ENCODE measurements at places on chromosomes 11 and 22. TPM values are rescaled to one million over a fixed set of nuclear protein-coding genes. Genes with fewer than 3 reads are reported as not detected.

DNA sequence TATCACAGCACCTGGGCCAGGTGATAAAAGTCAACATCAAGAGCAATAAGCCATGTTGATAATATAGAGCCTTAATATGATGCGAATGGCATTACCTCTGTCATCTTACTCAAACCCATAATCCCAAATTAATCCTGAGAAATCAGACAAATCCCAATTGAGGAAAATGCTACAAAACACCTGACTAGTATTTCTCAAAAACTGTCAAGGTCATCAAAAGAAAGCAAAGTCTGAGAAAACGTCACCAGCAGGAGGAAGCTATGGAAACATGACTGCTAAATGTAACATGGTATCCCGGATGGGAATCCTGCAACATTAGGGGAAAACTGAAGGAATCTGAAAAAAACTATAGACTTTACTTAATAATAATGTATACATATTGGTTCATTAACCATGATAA, 29.6 kb downstream of the ASCL2 start:
- DNase-seq, result no peak
- no peaks in the 10 kb centered on the region for H3K4me1 ChIP-seq
- H3K36me3 ChIP-seq, result no peaks in the 10 kb centered on the region
- H3K27ac ChIP-seq, result no peak overlapping the region

Gene NTM
- not detected for total RNA-seq

Gene SCGB2A2
- not detected for total RNA-seq

GRCh38 chr11:134519788-134520187, 107.7 kb upstream of the B3GAT1 start:
- no peaks in the 10 kb centered on the region for H3K36me3 ChIP-seq
- peaks cover 28% of the 10 kb centered on the region for H3K27me3 ChIP-seq
- H3K4me1 ChIP-seq, result no peaks in the 10 kb centered on the region
- DNase-seq, result no peak

Gene TYR
- total RNA-seq, result not detected

- peaks cover 6% of the 10 kb centered on the region for H3K36me3 ChIP-seq
- DNase-seq, result peak; percentile 33
- no peak overlapping the region for H3K4me3 ChIP-seq
- H3K27ac ChIP-seq, result peak overlapping the region; percentile 45
- peaks cover 53% of the 10 kb centered on the region for H3K4me1 ChIP-seq
These were observed 47.7 kb downstream of the C11orf58 start for GRCh38 chr11:16786131-16786530.

GRCh38 chr11:10918275-10918674, 60.4 kb upstream of the ZBED5 start:
- no peak overlapping the region for H3K4me3 ChIP-seq
- no peak for DNase-seq
- H3K27me3 ChIP-seq, result no peaks in the 10 kb centered on the region

GRCh38 chr22:37001826-37002225, 17.4 kb downstream of the TST start:
- DNase-seq, result no peak
- no peak overlapping the region for H3K4me3 ChIP-seq
- H3K27ac ChIP-seq, result no peak overlapping the region
- no peaks in the 10 kb centered on the region for H3K36me3 ChIP-seq
- H3K27me3 ChIP-seq, result peaks cover 39% of the 10 kb centered on the region
- H3K4me1 ChIP-seq, result peaks cover 6% of the 10 kb centered on the region

DNA sequence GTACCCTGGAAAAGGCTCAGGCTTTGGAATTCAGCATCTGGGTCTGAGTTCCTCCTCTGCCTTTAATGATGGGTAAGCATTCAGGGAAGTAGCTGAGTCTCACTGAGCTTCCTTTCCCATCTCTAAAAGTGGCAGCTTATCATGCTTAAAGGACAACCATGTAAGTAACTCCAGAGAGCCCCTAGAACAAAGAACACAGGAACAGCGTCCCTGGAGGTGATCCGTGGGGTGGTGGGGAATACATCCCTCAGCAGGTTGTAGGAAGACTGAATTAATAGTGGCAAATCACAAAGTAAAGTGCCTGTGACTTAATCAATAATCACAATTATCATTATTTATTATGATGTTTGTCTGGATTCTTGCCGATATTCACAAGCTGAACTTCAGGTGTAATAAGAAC, 114.7 kb upstream of the ISX start:
- no peak for DNase-seq
- no peaks in the 10 kb centered on the region for H3K4me1 ChIP-seq
- H3K27ac ChIP-seq, result no peak overlapping the region
- H3K4me3 ChIP-seq, result no peak overlapping the region
- H3K27me3 ChIP-seq, result no peaks in the 10 kb centered on the region
- no peaks in the 10 kb centered on the region for H3K36me3 ChIP-seq

Gene OVOL1
- not detected for total RNA-seq

Gene OR52L1
- not detected for total RNA-seq

DNA sequence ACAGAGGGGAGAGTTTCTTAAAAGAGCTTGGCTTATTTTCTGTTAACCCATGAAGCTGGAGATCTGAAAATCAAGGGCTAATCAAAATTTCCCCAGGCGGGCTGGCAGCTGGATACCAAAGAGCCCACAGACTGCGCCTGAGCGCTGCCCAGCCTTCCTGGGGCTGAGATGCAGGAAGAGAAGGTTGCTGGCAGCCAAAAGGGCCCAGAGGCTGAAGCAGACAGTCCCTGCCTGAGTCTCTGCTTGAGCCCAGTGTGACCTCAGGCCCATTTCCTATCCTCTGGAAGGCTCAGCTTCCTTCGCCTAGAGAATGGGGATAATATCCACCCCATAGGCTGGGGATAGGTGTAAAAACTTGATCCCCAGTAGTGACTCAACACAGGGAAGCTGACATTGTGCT, 49.1 kb downstream of the ARRB1 start:
- H3K4me3 ChIP-seq, result no peak overlapping the region
- DNase-seq, result no peak
- peaks cover 15% of the 10 kb centered on the region for H3K36me3 ChIP-seq

DNA sequence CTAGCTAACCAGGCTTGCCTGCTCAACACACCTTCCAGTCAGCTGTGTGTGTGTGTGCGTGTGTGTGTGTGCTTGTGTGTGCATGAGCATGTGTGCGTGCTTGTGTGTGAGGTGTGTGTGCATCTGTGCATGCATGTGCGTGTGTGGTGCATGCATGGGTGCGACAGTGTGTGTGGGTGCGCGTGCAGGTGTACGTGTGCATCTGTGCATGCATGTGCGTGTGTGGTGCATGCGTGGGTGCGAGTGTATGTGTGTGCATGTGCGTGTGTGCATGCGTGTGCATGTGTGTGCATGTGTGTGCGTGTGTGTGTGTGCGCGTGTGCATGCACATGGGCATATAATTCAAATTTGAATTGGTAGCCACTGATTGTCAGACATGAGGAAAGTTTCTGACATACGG, 10.5 kb upstream of the TP53AIP1 start:
- H3K36me3 ChIP-seq, result no peaks in the 10 kb centered on the region
- no peaks in the 10 kb centered on the region for H3K27me3 ChIP-seq
- H3K4me1 ChIP-seq, result no peaks in the 10 kb centered on the region
- H3K27ac ChIP-seq, result no peak overlapping the region
- no peak overlapping the region for H3K4me3 ChIP-seq

DNA sequence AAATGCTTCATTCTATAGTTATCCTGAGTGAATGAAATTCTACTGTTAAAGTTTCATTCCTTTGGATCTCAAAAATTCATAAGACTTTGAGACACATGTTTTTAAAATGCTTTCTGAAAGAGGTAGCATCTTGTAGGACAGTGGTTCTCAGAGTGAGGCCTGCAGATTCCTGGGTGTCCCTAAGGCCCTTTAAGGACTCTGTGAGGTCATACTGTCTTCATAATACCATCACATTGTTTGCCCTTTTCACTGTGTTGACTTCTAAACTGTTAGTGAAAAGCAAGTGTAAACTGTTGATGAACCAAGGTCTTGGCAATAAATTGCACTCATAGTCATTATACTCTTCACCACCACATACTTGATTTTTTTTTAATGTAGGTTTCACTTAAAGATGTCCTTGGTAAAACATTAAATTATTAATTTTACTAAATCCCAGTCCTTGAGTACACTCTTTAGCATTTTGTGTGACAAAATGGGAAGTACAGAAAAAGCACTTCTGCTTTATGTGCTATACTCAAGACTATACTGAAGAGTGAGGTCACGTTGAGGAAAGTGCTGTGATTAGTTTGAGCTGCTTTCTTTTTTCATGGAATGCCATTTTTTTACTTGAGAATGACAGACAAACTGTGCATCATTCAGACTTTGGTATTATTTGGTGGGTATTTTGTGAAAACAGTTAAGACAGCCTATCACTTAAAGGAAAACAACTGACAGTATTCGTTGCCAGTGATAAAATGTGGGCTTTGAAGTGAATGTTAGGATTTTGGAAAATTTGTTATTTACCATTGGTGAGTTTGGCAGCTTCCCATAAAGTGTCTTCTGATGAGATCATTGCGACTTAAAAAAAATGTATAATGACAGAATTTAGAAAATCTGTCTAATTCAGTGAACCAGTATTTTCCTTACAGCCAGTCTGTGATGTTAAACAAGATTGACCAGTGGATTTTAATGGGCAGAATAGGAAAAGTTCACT, 61.1 kb downstream of the SPECC1L start:
- H3K36me3 ChIP-seq, result peaks cover 18% of the 10 kb centered on the region
- no peaks in the 10 kb centered on the region for H3K4me1 ChIP-seq
- H3K4me3 ChIP-seq, result no peak overlapping the region
- H3K27me3 ChIP-seq, result no peaks in the 10 kb centered on the region

GRCh38 chr11:121309688-121310087, 17.1 kb downstream of the SC5D start:
- no peak for DNase-seq
- H3K4me3 ChIP-seq, result no peak overlapping the region
- H3K4me1 ChIP-seq, result peaks cover 12% of the 10 kb centered on the region
- peaks cover 2% of the 10 kb centered on the region for H3K36me3 ChIP-seq
- H3K27ac ChIP-seq, result no peak overlapping the region
- H3K27me3 ChIP-seq, result no peaks in the 10 kb centered on the region

DNA sequence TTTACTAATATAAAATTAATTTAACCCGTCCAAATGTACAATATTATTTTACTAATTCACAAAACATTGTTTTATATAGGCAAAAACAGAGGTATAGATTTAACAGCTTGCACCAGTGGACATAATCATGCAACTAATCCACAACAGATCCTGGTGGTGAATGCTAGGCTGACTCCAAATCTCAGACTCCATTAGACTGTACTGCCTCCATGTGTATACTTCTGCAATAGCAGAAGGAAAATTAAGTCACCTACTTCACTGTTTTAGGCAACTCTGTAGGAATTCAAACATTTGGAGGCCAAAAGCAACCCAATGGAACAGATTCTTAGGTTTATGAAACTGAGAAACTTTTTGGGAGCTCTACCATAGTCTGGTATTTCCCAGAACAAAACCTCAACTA, 30.0 kb upstream of the RAB39A start:
- H3K4me1 ChIP-seq, result no peaks in the 10 kb centered on the region
- DNase-seq, result peak; percentile 20
- no peak overlapping the region for H3K4me3 ChIP-seq
- no peaks in the 10 kb centered on the region for H3K27me3 ChIP-seq

Gene KRTAP5-8
- total RNA-seq, result not detected

DNA sequence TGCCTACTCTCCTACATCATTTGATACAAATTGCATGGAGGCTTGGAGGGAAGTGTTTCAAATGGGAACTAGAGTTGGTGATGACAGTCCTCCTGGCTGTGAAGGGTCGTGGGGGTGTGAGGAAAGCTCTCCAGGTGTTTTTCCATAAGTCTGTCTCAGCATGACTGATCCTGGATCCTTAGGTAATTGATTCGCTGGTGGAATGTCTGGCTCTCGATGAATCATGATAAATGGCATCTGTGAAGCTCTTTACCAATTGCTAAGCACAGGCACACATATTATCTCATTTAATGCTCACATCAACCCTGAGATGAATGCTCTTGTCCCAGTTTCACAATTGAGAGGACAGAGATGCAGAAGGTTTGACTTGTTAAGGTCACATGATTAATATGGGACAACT, 107.5 kb downstream of the PKNOX2 start:
- peaks cover 6% of the 10 kb centered on the region for H3K27me3 ChIP-seq
- no peaks in the 10 kb centered on the region for H3K36me3 ChIP-seq
- no peak overlapping the region for H3K4me3 ChIP-seq
- no peak for DNase-seq

Gene FXYD6
- total RNA-seq, result not detected

Gene CCDC89
- total RNA-seq, result 0.60 TPM

DNA sequence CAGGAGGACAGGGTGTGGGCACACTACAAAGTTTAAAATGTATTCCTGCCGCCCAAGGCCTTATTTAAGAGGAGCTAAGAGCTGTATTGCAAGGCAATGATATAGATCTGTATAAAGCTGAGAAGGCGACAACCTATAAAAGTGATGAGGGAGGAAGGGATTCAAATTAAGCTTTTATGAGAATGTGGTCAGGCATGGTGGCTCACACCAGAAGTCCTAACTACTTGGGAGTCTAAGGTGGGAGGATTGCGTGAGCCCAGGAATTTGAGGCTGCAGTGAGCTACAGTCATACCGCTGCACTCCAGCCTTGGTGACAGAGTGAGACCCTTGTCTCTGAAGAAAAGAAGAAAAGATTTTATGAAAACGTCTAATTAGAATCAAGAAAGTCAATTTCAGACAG, 9.7 kb upstream of the GLB1L3 start:
- no peak overlapping the region for H3K27ac ChIP-seq
- H3K36me3 ChIP-seq, result peaks cover 2% of the 10 kb centered on the region

- H3K27me3 ChIP-seq, result no peaks in the 10 kb centered on the region
- H3K36me3 ChIP-seq, result no peaks in the 10 kb centered on the region
- DNase-seq, result no peak
- no peak overlapping the region for H3K27ac ChIP-seq
- H3K4me1 ChIP-seq, result peaks cover 27% of the 10 kb centered on the region
These were observed 8.6 kb downstream of the MICAL2 start for GRCh38 chr11:12118949-12119348.

Gene CASP5
- total RNA-seq, result not detected

DNA sequence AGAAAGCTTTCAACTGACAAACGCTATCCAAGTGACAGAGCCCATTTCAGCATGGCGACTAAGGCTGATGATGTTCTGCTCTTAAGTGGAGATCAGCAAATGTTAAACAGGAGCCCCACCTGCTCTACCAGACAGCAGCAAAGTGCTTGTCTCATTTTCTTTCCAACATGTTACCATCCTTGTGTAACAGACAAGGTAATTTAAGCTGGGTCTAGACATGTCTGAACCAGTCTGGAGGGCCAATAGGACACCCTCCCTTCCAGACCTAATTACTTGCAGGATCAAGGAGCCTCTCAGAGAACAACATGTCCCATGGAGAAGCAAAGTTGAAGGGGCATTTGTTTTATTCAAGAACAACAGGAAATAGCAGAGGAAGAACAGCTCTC, 3.9 kb upstream of the LMO2 start:
- H3K4me1 ChIP-seq, result no peaks in the 10 kb centered on the region
- no peaks in the 10 kb centered on the region for H3K36me3 ChIP-seq
- no peak overlapping the region for H3K27ac ChIP-seq
- H3K4me3 ChIP-seq, result no peak overlapping the region

GRCh38 chr22:49372530-49373288, 455.0 kb downstream of the BRD1 start:
- H3K27ac ChIP-seq, result no peak overlapping the region
- H3K4me3 ChIP-seq, result no peak overlapping the region
- peaks cover 62% of the 10 kb centered on the region for H3K27me3 ChIP-seq
- no peaks in the 10 kb centered on the region for H3K4me1 ChIP-seq
- DNase-seq, result peak; percentile 37

- no peak overlapping the region for H3K27ac ChIP-seq
- H3K4me1 ChIP-seq, result peaks cover 13% of the 10 kb centered on the region
- H3K36me3 ChIP-seq, result no peaks in the 10 kb centered on the region
These were observed 53.1 kb downstream of the APOL3 start for GRCh38 chr22:36107436-36107835.

All from HepG2 (cell line).